ENCODE measurements at places on chromosomes 12 and 14.

DNA sequence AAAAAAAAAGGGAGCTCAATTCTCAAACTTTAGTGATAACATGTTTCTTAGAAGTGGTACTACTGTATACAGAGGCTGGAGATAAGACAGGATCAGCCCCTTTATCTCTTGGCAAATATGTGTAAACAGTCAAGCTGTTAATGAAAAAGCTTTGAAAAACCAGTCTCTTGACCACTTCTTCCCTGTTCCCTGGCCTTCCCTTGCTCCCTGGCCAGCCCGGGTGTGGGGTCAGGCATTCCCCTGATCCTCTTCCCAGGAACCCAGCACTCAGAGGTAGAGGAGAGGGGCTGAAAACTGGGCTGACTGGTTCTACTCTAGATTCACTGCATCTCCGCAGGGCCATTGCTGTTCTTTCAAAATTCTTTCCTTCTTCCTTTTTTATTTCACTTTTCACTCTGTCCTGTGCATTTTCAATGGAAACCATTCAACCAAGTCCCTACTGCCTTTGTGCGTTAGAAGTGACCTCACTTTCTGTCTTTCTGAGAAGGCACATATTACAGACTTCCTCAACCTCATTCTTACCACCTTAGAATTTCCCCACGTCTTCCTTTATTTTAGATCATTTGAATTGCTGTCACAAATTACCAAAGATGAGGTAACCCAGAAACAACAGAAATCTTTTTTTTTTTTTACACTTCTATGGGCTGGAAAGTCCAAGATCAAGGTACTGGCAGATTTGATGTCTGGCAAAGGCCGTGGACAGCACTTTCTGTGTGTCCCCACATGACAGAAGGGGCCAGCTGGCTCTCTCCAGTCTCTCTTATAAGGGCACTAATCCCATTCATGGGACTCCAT, 5.7 kb downstream of the GNG2 start:
- no peak for DNase-seq

GRCh38 chr12:26032719-26033241, 74.3 kb downstream of the RASSF8 start:
- DNase-seq, result no peak

DNA sequence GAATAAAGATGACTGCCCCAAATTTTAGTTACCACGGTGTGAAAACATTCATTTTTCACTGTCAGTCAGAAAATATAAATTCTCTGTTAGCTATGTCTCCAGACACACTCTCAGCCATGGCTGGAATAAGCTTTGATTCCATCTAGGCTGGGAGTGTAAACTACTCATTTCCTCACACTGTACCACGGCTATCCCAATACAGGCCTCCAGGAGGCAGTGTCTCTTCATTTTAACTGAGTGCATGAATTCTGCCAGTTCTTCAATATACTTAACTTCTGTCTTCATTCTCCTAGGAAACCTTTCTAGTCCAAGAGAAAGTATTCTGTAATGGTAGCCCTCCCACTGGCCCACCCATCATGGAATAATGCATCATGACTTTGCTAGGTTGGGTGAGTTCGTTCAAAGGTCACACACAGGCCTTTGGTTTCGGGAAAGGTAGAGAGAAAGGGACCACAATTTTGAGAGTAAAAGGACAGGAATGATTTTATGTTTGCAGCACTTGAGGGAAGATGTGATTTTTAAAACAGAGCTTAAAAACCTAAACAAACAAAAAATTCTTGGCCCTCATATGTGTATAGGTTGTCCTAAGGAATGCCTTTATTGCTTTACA, 381.1 kb downstream of the SEC23A start:
- no peak for DNase-seq

- no peak for DNase-seq
Measured at GRCh38 chr12:72141381-72141780, 130.8 kb upstream of the TRHDE start.

- DNase-seq, result no peak
Measured at GRCh38 chr12:31000751-31001150, 72.9 kb upstream of the DDX11 start.

- no peak for DNase-seq
Measured at GRCh38 chr14:33617154-33617553, 333.7 kb downstream of the EGLN3 start.

DNA sequence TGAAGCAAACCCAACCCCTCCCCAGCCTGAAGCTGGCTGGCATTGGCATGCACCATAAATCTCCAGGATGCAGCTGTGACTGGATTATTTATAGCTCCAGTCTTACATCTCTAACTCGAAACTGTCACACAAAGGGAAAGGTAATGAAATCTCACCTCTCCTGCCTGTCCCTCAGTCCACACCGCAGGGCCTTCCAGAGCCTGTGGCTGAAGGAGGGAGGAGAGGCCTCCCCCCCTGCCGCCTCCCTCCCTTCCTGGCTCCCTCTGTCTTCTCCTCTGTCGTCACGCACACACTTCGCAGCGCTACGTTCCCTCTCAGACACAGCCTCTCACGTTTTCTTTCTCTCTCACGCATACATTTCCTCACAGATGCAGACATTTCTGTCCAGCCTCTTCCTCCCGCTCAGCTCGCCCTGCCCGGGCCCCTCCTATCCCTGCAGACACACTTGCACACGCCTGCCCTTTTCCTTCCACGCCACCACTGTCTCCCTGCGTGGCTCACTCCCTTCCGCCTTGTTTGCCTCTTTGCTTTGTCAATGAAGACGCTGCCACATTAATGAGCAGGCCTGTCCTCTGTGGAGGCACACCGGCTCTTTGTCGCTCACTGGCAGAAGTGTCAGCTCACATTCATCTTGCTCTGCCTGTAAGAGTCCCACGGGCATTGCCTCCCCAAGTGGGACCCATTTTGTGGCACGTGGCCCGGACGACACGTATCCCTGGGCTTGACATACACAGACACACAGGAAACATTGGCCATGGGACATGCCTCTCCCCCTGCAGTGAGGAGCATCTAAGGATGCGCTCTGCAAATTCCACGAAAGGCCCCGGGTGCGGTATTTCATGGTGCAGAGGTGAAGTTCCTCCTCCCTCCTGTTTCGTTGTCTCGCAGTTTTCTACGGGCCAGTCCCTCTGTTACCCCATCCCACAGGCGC, 27.9 kb downstream of the IRF2BPL start:
- DNase-seq, result no peak

GRCh38 chr14:100588671-100589070, 1.5 kb upstream of the BEGAIN start:
- DNase-seq, result no peak

GRCh38 chr12:69064734-69065443, 131.9 kb upstream of the CPM start:
- no peak for DNase-seq

GRCh38 chr14:60002819-60003492, 83.0 kb downstream of the LRRC9 start:
- DNase-seq, result no peak

DNA sequence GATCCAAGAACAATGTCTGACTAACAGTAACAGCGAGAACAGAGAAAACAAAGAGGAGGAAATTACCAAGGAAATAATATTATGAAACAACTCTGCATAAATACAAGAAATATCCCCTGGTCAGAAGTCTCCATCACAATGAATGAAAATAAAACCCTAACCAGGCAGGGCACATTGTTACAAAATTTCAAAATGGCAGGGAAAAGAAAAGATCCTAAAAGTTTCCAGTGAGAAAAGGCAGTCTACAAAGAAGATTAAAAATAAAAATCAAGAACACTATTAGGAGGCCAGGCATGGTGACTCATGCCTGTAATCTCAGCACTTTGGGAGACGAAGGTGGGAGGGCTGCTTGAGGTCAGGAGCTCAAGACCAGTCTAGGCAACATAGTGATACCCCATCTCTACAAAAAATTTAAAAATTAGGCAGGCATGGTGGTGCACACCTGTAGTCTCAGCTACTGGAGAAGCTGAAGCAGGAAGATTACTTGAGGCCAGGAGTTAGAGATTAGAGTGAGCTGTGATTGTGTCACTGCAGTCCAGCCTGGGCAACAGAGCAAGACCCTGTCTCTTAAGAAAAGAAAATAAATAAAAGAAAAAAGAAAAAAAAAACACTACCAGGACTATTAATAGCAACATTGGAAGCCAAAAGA, 47.8 kb downstream of the FERMT2 start:
- no peak for DNase-seq

Data from osteocyte (in vitro differentiated cells).